ENCODE measurements at places on chromosomes 2 and 18.

GRCh38 chr18:47978141-47978540 is 47.7 kb upstream of the SMAD2 start:
- no peak for DNase-seq

- DNase-seq, result no peak
These were observed at the start of gene HOXD9 for GRCh38 chr2:176122683-176123410. Gene HOXD9 (plus strand): TSS chr2:176122719. CDS start chr2:176122769, 50 bp downstream.

GRCh38 chr18:9824474-9824832 is 61.3 kb upstream of the TXNDC2 start:
- DNase-seq, result no peak

- DNase-seq, result no peak
These were observed 4.5 kb upstream of the NPPC start for GRCh38 chr2:231930593-231931281.

DNA sequence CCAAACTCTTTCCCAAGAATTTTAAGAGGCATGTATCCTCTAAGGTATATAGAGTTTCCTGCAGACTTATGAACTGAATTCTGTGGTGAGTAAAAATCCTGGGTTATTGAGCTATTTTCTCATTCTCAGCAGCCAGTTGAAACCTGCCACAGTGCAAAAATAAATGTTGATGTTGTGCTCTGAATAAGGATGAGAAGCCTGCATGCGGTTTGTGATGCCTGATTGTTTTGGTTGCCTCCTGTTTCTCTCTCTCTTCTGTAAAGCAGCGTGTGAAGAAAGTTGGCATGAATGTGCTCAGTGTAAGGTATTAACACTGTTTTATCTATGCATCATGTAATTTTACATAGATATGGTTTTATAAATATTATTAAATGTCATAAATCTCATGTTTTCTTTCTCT is 452.6 kb downstream of the CDH2 start:
- DNase-seq, result no peak

DNA sequence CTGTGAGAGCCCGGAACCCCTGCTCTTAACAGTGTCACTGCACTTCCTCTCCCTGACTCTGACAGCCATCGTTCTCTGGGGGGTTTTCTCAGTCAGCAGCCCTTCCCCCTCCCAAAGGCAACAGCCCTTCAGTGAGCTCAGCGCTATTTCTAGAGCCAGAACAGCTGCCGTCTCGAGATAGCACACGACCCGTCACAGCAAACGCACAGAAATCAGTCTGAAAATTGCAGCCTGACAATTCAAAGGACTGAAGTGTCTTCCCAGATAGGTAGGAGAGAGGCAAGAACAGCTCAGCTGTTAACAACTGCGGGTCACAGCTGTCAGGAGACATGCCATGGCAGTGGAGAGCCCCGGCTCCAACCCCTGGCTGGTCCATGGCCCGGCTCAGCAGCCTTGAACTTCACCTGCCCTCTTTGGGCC is 45.4 kb downstream of the ST8SIA5 start:
- no peak for DNase-seq

DNA sequence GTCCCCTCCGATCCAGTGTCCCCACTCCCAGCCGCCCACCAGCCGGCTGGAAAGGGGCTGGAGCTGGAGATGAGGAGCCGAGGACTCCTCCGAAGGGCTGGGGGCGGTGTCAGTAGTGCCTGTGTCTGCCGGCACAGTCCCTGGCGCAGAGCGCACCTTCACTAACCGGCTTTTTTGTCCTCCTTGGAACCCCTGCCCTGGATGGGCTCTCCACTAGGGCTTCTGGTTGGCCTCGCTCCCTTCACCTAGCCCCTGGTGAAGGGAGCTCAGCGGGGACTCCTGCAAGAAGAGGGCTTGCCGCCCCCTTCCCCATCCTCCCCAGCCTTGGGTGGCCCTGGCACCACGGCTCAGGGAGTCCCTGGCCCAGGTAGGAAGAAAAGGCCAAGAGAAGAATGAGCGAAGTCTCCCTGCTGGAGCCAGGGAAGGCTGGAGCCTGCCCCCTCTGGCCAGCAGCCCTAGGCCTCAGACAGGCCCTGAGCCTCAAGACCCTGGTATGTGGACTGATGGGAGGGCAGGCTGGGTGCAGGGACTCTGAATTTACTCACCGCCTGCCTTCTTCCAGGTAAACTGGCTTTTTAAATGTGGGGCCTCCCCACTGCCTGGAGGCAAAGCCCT is 570 bp upstream of the ECEL1 start:
- DNase-seq, result no peak

GRCh38 chr2:58204195-58204959 is 36.7 kb downstream of the FANCL start:
- DNase-seq, result no peak

DNA sequence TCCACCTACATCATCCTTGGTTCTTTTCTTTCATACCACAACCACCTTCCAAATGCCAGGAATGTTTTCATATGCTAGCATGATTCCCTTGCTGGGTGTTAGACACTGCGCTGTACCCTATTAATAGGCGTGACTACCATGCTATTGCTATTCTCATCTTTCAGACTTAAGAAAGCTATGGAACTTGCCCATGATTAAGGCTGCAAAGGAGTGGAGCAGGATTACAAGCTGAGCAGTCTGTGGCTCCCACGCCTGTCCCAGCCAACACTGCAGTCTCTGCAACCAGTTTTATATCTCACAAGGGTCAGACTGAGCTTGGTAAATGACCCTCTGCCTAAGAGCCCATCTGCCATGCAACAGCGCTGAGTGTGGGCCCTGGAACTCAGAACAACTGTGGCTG is 285.7 kb upstream of the POU3F3 start:
- DNase-seq, result no peak

GRCh38 chr2:8661736-8662135 is 20.1 kb upstream of the ID2 start:
- no peak for DNase-seq

GRCh38 chr2:203328760-203329540 is 756 bp downstream of the ABI2 start:
- peak; percentile 18 for DNase-seq

DNA sequence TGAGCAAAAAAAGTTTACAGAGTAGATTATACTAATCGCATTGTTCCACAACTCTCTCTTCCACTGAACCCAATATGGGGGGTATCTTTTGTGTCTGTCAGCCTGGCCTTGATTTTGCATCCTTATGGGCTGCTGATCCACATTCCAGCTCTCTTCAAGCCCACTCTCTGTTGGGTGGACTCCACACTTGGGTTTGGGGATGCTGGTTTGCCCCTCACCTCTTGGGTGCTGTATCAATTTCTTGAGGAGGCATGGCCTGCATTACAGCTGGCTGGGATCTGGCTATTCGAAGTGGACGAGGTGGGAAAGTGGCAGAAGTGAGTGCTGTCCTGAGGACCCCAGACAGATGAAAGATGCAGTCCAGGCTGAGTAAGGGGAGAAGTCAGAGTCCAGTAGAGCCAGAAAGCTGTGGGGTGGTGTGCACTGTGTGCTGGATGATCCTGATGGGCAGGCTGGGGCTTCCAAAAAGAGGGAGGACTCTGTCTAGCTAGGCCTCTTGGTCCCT is 141.4 kb downstream of the CAPN13 start:
- no peak for DNase-seq

GRCh38 chr2:179140571-179140970 is 90.6 kb upstream of the CCDC141 start:
- DNase-seq, result no peak

- no peak for DNase-seq
These were observed 11.4 kb downstream of the EPAS1 start for GRCh38 chr2:46308629-46309028.

DNA sequence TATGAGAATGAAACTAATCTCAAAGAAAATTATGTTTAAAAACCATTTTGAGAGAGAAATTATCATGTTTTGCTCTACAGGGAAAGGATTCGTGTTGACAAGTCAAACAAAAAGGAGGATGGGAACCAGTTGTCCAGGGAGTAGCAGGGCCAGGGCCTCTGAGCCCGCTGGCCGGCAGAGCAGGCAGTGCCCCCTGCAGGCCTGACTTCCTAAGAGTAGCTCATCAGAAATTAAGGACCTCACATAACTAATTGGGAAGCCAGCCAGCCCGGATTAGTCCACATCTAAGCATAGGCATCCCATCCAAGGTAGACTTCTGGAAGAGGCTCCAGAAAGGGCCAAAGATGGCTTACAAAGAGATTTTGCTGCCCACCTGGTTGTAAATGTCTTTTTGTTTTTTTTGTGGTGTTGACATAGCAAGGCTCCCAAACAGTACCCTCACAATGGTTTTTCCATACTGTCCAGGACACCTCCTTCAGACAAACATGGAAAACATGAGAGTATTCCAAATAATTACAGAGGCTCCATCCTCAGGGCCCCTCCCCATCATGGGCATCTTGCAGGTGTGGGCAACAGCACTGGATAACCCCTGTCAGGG is 241.2 kb upstream of the TANK start:
- DNase-seq, result no peak

- DNase-seq, result no peak
These were observed 131.5 kb downstream of the RGPD3 start for GRCh38 chr2:106336737-106337136.

- no peak for DNase-seq
These were observed 220.2 kb downstream of the PDE11A start for GRCh38 chr2:177852389-177852788.

- no peak for DNase-seq
These were observed 14.4 kb upstream of the IGFBP2 start for GRCh38 chr2:216618785-216619184.

GRCh38 chr18:26267357-26267930 is 41.2 kb downstream of the TAF4B start:
- no peak for DNase-seq

DNA sequence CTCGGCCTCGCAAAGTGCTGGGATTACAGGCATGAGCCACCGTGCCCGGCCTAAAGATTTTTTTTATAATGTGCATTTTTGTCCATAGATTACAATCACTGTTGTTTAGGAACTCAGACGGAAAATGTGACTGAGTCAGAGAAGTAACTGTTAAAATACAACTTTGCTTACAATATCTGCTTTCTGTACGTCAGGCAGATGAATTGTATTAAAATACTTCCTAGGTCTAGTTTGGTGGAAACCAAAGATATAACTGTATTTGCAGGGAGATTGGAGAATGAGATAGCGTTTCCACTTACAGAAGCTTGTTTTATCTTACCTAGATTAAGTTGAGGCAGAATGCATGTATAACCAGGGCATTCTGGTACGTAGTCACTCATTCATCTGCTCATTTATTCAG is 36.7 kb downstream of the ASAP2 start:
- no peak for DNase-seq

DNA sequence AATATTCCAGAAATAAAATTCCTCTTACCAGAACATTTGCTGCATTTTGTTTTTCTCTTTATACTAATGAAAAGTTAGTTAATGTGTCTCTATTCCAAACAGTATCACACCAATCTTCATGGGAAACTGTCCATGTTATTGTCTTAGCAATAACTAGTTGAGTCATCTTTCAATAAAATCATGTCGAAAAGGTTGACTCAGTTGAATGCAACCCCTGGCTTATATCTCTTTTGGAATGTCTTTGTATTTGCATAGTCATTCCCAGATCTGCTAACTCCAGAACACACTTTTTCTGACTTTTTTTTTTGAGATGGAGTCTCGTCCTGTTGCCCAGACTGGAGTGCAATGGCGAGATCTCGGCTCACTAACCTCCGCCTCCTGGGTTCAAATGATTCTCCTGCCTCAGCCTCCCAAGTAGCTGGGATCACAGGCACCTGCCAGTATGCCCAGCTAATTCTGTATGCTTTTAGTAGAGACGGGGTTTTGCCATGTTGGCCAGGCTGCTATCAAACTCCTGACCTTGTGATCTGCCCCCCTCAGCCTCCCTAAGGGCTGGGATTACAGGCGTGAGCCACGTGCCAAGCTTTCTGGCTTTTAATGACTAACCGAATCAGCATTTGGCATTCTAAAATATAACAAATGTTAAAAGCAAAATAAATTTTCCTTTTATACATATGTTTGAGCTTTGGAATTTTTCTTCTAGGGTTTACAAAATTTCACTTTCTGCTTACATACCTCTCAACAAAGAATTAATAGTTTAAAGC is 133.2 kb upstream of the GULP1 start:
- DNase-seq, result no peak

- no peak for DNase-seq
These were observed 253.6 kb downstream of the NBAS start for GRCh38 chr2:15307526-15307925.

Data from stimulated activated CD8-positive, alpha-beta memory T cell treated with anti-CD3 and anti-CD28 coated beads, Interleukin-4, amount 100 ng/mL, for 1 hour (primary cell).